Daoy (cell line): ENCODE measurements at places on chromosomes 13 and 19. TPM values are rescaled to one million over a fixed set of nuclear protein-coding genes. Genes with fewer than 3 reads are reported as not detected.

The KRTDAP gene
- not detected in 2 replicates for total RNA-seq

The FSD1 gene
- total RNA-seq, result 28.3 and 47.4 TPM in 2 replicates

The KIR2DL3 gene
- not detected in 2 replicates for total RNA-seq

The C19orf33 gene
- 2.7 TPM in 1 of 2 replicates, not detected in the other for total RNA-seq

The SWSAP1 gene
- 0.57 and 1.4 TPM in 2 replicates for total RNA-seq

The TMEM145 gene
- total RNA-seq, result 0.30 and 0.51 TPM in 2 replicates

The KCTD15 gene
- 33.3 and 43.3 TPM in 2 replicates for total RNA-seq

GRCh38 chr19:9939301-9939913 lies 3.1 kb upstream of the OLFM2 start:
- no peak for DNase-seq

GRCh38 chr19:12774588-12775555 lies at the start of gene HOOK2:
Gene HOOK2 (minus strand): TSS chr19:12775552. CDS start chr19:12775449, 103 bp downstream.
- DNase-seq, result no peak

- DNase-seq, result no peak
Measured at GRCh38 chr19:1285737-1286360, at the start of gene EFNA2. Gene EFNA2 (plus strand): TSS chr19:1285873. CDS start chr19:1286169, 296 bp downstream.

DNA sequence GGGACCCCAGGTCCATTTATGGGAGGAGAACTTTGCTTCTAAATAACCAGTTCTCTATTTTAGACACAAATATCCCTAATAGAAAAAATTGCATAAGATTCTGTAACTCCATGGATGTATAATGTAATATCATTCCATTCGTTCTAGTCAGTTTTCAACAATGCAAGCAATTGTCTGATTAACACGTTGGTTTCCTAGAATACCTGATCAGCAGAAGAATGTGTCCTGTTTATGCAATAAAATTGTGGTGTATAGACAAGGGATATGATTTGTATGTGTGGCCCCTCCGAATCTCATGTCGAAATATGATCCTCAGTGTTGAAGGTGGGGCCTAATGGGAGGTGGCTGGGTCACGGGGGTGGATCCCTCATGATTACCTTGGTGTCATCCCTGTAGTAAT lies 62.1 kb downstream of the RUBCNL start:
- DNase-seq, result no peak

- no peak for DNase-seq
Measured at GRCh38 chr13:99545979-99546378, 44.7 kb downstream of the TM9SF2 start.

- DNase-seq, result peak; percentile 0
Measured at GRCh38 chr13:104522235-104523072, 1456.2 kb upstream of the SLC10A2 start.

GRCh38 chr13:109790086-109790485 lies 3.7 kb upstream of the IRS2 start:
- DNase-seq, result no peak

DNA sequence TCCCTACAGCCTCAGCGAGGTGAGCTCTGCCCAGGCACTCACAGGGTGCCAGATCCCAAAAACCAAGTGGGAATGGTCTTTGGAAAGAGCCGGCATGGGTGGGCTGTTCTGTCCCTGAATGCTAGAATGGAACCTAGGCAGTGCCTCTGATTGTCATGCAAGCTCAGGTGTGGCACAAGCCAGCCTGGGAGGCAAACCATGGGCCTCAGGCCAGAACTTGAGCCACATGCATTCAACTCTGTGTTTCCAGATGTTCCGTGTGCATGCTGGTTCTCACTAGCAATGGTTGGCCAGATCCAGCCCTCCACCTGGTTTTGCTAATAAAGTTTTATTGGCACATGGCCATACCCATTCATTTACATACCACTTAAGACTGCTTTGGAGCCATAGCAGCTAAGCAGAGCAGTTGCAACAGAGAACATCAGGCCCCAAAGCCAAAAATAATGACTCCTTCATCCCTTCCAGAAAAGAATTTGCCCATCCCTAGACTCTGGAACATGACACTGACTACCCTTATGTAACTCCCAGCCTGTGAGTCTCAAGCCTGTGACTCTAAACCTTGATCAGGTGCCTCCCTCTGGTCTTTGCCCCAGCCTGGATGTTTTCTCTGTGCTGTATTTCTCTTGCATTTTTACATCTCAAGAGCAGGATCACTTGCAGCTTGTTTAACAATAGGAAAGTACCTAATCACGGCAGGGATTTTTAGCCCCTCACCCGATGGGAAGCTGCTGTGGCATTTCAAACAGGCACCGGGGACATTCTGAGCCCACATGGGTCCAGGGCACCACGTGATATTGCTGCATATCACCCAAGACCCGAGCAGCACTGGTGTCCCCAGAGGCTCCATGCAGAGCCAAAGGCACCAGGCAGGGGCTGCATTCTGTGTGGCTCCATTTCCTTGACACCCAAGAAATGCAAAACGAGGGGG lies 55.4 kb upstream of the USE1 start:
- no peak for DNase-seq

- DNase-seq, result peak; percentile 64
Measured at GRCh38 chr19:40797963-40798682, 868 bp upstream of the EGLN2 start.

DNA sequence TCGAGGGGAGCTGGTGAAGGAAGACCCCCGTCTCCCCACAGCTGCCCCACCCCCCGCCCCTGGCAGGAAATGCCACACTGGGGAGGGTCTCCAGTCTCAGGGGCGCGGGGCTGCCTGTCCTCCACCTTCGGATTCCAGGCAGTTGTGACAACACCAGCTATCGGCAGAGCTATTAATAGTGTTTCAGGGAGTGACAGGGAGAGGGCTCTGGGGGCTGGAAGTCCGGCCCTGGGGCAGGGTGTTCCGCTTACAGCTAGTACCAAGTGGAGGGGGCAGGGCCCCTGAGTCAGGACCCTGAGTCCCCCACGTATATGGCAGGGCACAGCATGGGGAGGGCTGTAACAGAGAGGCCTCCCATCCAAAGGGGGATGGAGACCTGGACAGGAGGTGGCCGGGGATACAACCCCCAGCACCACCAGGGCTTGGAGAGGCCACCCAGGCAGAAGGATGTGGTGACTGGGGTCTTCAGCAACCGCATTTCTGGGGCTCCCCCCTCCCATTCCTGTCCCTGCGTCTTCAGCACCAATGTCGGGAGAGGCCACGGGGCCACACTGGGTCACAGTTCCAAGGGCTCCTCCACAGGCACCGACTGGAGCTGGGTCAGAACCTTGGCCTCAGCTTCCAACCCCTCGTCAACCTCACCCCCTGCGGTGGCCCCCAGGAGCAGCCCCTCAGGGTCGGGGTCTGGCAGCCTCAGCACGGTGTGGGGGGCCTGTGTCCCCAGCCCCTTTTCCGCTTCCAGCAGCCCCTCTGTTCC lies 3.9 kb downstream of the SIX5 start:
- no peak for DNase-seq

GRCh38 chr13:27988520-27988919 lies at the start of gene URAD:
Gene URAD (minus strand): TSS chr13:27988693. CDS start chr13:27988637, 56 bp downstream.
- no peak for DNase-seq

GRCh38 chr19:51164215-51164614 lies 22.1 kb downstream of the SIGLEC7 start:
- DNase-seq, result no peak

DNA sequence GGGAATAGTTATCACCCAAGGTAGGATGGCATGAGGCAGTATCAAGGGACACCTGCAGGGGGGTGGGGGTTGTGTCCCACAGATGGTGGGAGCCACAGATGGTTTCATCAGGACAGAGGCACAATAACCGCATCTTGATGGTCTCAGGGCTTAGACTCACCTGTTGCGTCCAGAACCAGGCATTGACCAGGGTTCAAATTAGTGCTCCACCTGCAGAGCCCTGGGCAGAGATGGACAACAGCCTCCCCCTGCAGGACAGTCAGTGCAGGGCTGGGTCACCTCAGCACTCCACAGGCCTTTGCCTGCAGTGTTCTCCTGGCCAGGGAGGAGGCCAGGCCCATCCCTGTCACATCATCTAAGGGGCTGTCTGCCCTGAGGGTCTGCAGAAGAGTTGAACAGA lies 14.5 kb upstream of the CEACAM1 start:
- no peak for DNase-seq

- DNase-seq, result no peak
Measured at GRCh38 chr19:33266974-33267484, 35.3 kb downstream of the CEBPA start.

DNA sequence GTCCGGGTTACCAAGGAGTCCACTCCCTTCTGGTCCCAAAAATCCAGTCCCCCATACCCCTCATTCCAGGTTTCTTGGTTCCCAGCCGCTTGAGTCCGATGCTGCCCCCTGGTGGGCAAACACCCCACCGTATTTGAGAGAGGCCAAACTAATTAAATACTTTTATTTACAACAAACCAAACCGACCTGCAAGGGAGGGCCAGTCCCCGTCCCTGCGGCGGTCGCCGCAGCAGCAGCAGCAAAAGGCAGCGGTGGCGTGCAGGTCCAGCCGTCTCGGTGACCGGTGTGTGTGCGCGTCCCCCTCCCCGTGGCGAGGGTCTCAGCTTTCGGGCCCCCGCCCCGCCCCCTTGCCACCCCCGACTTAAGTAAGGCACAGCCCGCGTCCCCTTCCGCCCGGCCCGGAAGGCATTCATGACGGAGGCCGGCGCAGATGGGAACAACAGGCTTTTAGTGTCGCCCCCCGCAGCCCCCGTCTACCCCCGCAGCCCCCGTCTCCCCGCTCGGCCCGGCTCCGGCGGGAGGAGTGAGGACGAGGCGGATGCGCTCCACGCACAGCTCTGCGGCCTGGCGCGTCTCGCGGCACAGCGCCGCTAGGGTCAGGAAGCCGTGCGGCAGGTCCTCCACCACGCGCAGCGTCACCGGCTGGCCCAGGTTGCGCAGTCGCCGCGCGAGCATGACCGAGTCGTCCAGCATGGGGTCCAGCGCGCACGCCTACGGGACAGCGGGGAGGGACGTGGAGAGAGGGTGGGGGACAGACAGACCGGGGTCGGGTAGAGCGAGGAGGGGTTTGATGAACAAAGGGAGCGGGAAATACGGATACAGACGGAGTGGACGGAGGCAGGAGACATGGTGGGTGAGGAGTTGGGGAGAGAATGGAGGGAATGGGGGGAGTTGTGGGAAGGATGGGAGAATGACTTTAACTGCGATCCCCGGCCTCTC lies 11.5 kb upstream of the CNFN start:
- DNase-seq, result peak; percentile 80

DNA sequence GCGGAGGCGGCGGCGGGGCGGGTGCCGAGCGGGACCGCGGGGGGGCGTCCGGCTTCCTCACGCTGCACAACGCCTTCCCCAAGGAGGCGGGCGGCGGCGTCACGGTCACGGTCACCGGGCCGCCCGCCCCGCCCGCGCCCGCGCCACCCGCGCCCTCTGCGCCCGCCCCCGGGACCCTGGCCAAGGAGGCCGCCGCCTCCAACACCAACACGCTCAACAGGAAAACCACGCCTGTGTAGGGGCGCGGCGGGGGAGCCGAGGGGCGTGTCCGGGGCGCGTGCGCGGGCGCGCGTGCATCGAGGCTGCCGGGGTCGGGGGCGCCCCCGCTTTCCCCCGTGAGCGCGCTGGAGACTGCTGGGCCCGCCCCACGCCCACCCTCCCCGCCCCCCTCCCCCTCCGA lies 8.8 kb upstream of the CACNG6 start:
- peak; percentile 76 for DNase-seq

- no peak for DNase-seq
Measured at GRCh38 chr19:50891253-50891625, 18.0 kb downstream of the KLK2 start.

DNA sequence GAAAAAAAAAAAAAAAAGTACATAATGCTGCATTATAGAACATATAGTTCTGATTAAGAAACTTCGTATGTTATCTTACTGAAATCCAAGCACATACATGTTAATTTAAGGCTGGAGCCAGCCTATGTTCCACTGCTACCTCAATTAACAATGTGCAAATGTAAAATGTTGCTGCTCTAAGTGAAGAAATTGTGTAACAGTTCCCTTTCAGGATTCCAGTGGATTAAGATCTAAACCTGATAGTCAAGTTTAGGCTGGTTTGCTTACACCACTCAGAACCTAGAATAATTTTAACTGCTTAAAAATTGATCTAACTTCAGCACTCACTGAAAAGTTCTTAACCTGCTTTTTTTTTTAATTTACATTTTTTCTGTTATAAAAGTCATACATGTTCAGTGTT lies 4.2 kb downstream of the VPS36 start:
- DNase-seq, result no peak

GRCh38 chr13:75357576-75358289 lies 124.2 kb downstream of the TBC1D4 start:
- DNase-seq, result peak; percentile 75

GRCh38 chr19:1854039-1854541 lies 5.8 kb upstream of the REXO1 start:
- DNase-seq, result no peak

- no peak for DNase-seq
Measured at GRCh38 chr13:77913003-77913402, 5.6 kb downstream of the EDNRB start.

GRCh38 chr19:39308531-39309304 lies 11.9 kb downstream of the LRFN1 start:
- no peak for DNase-seq

DNA sequence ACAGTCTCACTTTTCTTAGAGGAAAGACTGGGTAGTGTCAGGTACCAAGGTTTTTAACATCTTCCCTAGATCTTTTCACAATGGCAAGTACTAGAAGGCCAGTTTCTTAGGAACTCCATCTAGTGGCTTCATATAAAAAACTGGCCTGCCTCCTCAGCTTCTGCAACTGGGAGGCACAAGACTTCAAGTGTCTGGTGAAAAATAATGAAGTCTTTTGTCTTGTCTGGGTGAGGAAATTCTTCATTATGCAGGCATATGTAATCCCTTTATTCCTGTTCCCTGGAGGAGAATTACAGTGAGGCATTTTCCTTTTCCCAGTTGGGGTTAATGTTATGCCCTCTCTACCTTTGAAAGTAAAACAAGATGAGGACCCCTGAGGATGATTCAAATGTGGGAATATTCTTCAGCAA lies 300.5 kb downstream of the NALCN start:
- DNase-seq, result no peak

DNA sequence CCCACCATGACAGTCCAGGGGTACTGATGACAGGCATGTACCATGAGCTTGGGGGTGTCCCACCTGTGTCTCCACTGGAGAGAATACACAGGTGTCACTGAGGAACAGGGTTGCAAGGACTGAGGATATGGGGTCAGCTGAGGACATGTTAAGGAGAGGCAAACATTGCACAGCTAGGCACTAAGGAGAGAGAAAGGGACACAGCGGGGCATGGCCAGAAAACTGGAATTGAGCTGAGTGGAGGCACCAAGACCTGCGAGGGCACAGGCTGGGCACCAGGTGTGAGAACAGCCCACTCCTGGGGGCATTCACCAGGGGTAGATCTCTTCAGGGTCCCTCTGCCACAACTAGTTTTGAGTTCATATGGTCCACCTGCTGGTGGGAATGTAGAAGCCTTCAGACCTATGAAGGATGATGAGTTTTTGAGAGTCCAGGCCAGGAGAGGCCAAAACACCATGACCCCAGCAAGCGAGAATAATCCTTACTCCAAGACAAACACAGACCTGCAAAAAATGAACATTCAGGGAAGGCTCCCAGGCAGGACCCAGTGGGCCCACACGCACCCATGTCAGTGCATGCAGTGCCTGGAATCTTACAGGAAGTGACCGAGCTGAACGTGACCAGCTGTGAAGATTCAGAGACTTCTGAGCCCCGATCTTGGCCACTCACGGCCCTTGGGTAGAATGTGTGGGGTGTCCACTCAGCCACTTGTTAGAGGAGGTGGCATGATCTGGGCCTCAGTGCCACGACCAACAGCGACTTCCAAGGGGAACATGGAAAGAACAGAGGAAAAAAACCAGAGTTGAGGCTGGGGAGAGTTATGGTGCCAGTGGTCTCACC lies 1.4 kb upstream of the ZNF584 start:
- no peak for DNase-seq
